Cortex of kidney (tissue), 1 donor: ENCODE measurements at places on chromosomes 4 and X.

DNA sequence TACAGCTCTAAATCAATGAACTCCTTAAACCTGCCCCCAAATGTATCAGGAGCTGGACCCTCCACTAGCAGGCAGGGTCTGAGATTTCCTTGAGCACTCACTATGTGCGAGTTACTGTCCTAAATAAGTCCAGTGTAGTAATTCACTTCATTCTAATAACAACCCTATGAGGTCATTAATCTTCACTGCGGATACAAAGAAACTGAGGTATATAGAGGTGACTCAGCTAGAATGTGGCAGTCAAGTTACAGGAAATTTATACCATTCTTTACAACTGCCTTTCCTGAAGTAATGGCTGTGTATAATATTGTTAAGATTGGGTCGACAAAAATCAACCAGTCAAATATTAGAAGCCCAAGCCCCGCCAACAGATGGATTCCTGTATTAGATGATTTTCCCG lies 473.9 kb upstream of the FTHL17 start:
- no peak for DNase-seq

DNA sequence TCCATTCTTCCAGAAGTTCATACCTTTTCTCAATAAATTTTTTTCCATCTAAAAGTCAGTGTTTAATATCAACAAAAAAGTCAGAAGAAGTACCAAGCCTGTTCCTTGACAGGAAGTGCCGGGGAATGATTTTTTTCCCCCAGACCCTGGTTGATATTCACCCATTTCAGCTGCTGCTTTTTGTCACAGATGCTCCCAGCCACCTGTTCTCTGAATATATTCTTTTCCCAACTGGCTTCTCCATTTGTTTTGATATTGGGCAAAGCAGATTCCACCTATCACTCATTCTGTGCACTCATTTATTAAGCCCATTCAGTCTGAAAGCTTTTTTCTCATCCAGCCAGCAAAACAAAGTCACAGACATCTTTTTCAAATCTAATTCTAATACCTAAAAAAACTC lies 139.9 kb downstream of the FRMPD4 start:
- DNase-seq, result no peak

- no peak for DNase-seq
Observed at GRCh38 chr4:47425628-47426027, 37.9 kb downstream of the COMMD8 start.

GRCh38 chr4:7394681-7395451 lies 39.9 kb downstream of the PSAPL1 start:
- no peak for DNase-seq

DNA sequence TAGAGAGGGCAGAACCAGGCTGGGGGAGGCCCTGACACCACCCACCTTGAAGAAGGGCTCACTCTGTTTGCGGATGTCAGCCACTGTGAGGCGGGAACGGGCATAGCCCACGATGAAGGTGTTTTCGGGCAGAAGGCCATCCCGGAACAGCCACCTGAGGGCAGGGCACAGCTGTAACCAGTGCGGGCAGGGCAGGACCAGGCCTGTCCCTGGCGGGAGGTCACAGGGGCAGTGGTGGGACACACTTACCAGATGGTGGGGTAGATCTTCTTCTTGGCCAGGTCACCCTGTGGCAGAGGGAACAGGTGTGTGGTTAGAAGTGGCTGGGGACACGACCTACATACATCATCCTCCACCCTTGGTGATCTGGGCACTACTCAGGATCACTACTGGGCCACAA lies 10.8 kb downstream of the G6PD start:
- no peak for DNase-seq

DNA sequence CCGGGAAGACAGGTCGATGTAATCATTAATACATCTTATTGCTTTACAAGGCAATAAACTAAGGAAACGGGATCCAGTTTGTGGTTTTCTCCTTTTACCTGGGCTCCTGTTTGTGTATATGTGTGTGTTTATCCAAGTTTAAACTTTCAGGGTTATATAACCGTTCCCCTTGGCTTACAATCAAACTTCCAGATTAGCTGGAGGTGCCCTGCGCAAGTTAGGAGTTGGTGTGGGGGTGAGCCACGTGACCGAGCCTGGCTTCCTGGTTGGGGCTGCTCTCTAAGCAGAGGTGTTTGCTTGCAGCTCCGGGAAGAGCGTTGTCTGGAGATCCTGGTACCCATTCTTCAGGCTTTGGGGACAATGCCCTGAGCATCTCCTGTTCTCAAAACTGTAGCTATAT lies 129.2 kb downstream of the FHDC1 start:
- DNase-seq, result no peak

DNA sequence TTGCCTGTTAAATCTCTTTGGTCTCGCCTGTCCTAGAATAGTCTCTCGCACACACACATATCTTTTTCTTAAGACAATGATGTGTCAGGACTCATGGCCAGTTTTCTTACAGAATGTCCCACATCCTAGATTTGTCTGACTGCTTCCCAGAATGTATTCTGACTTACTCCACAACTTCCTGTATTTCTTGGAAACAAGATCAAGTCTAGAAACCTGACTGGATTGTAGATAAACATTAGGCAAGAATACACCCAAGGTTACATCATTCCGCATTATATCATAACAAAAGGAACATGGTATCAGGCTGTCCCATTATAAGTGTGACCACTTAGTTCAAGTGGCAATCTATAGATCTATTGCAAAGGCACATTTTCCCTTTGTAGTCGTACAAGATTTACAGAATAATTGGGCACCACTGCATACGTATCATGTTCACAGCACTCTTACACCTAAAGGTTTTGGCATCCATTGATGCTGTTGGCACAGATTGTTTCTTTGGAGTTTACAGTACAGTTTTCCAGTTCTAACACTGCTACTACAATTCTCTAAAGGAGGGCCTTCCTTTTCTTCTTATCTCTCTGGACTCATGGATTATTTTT lies 56.4 kb downstream of the FBXW7 start:
- no peak for DNase-seq

DNA sequence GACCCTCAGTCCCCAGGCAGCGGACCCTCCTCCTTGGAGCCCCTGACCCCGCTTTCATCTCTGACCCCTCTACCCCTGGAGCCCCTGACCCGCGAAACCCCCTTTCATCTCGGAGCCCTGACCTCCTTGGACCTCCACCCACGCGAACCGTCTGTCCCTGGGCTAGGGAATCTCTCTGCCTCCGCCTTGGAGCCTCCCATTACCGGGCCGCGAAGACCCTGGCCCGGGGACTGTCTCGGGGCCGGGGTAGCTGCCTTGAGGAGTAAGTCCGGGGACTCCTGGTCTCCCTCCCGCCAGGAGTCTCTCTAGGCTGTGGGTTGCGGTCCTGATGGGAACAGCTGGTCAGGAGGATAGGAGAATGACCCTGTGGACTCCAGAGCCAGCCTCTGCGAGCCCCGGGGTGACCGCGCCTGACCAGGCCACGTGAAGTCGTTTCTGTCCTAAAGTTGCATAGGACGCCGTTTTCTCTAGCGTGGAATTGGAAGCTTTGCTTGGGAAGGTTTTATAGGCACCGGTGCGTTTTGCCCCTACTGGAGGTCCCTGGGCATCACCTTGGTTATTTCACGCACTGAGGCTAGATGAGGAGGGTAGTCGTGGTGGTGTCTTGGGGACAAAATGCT lies 824 bp downstream of the TBC1D14 start:
- no peak for DNase-seq

GRCh38 chr4:102334624-102335023 lies 10.7 kb downstream of the SLC39A8 start:
- no peak for DNase-seq

- no peak for DNase-seq
Observed at GRCh38 chr4:112808001-112808400, 171.1 kb downstream of the LARP7 start.

DNA sequence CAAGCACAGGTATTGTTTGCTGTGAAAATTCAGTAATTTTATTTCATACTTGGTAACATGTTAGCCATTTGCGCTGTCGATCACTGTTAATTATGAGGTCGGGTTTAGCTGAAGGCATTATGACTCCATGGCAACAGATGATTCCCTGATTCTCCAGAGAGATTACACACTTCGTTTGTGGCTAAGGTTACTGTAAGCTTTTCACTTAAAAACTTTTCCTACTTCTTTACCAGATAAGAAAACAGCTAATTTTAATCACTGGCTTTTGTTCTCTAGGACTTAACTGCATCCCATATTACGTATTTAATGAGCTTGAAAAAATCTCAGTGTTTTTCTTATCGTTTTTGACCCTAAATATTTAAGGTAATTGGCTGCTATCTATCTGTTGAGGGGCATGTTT lies 2.1 kb downstream of the GSTCD start:
- DNase-seq, result no peak

- no peak for DNase-seq
Observed at GRCh38 chrX:750263-750662, 119.7 kb downstream of the SHOX start.

- DNase-seq, result no peak
Observed at GRCh38 chrX:153769865-153770600, 6.0 kb downstream of the PLXNB3 start.

DNA sequence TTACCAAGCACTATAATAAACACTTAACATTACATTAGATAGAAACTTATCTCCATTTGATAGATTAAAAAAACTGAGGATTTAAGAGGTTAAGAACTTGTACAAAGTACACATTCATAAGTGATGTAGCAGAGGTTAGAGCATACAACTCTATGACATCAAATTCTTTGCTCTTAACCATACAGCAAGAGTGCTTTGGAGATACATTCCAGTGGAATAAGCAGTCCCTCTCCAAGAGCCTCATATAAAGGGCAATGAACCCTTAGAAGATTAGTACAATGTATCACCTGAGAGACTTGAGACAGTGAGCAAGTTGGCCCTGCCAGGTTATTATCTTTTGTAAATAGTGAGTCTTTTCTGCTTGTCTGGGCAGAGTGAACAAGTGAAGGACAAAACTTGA lies 600.4 kb upstream of the CT83 start:
- DNase-seq, result no peak
